ENCODE measurements at places on chromosomes 5 and 9.

DNA sequence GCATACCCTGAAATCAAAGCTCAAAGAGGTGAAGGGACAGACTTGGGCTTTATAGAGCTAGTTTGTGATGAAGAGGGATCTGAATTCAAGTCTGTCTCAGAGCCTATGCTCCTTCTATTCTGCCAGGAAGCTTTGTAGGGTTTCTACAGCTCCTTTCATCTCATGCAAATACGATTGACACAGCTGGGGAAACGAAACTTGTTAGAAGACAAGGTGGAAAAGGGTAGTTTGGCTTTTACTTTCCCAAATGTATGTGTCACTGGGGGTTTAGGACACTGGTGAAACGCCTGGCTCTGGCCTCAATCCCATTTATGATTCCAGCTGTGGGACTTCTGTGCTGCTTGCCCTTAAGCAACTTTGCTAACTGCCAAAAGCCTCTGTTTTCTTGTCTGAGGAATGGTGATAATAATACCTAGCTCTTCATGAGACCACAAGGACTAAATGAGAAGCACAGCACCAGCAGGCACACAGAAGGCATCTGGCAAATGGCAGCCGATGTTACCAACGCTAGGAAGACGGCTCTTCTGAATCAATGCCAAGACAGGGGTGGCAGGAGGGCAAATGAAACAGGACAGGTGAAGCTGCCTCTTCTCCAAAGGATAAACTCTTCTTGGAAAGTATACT, 70.3 kb upstream of the EQTN start:
- no peak for DNase-seq

DNA sequence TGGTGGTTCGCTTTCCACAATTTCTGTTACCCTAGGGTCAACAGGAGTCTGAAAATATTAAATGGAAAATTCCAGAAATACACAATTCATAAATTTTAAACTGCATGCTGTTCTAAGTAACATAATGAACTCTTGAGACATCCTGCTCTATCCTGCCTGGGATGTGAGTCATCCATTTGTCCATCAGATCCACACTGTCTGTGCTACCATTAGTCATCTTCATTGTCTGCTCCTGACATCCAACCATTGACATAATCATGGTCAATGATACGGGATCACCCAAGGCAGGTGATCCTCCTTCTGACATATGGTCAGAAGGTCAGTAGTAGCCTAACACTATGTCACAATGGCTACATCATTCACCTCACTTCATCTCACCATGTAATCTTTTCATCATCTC, 276.7 kb upstream of the KIF2A start:
- DNase-seq: no peak

DNA sequence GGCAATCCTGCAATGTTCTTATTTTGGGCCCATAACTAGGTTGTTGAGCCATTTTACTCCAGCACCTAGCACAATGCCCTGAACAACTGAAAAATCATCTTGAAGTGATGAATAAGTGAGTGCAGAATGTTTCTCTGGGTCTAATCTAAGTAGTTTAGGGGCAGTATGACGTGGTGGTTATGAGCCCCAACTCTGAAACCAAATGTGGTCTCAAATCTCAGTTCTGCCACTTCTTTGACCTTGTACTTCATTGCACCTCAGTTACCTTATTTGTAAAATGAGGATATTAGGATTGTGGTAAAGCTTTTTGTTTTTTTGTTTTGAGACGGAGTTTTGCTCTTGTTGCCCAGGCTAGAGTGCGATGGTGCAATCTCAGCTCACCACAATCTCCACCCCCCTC, 80.9 kb upstream of the SNX2 start:
- DNase-seq: no peak

GRCh38 chr5:168417731-168418429, 68.4 kb upstream of the RARS1 start:
- no peak for DNase-seq

DNA sequence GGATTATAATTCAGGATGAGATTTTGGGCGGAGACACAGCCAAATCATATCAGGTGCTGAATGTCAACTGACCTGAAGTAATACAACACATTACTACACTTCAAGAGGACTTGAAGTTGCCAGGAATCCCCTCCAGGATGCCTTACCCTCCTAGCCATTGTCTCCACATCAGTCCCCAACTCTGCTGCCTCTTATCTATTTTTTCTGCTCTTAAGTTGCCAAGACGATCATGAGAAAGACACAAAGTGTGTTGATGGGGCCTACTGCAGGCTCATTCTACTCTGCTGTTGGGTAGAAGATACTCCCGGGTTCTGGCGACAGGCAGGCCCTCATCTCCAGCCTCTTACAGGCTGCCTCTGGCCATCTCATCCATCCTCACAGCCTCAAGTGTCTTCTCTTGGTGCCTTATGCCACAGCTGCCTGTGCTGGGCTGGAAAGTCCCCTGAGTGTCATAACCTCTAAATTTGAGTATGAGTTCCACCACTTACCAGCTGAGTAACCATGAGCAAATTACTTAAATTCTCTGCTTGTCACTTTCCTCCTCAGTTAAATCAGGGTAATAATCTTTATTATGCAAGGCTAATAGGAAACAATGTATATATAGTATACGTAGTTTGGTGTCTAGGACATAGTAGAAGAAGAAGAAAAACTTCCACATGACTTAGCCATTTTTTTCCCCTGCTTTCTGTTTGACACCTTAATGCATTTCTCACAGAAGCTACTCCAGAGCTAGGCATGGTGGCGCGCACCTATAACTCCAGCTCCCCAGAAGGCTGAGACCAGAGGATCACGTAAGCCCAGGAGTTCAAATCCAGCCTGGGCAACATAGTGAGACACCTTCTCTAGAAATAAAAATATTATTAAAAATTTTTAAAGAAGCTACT, 73.0 kb upstream of the SNX2 start:
- no peak for DNase-seq

All from NCI-H460 (cell line).